Ecto neural progenitor cell (in vitro differentiated cells): ENCODE measurements at places on chromosomes 5 and 9.

GRCh38 chr5:2095011-2095410, 212.3 kb upstream of the IRX4 start:
- DNase-seq: no peak

- no peak for DNase-seq
These were observed 33.5 kb downstream of the TMEM245 start for GRCh38 chr9:109086221-109086620.

- DNase-seq: peak; percentile 30
These were observed 3.2 kb upstream of the SMIM32 start for GRCh38 chr5:136195971-136196820.

DNA sequence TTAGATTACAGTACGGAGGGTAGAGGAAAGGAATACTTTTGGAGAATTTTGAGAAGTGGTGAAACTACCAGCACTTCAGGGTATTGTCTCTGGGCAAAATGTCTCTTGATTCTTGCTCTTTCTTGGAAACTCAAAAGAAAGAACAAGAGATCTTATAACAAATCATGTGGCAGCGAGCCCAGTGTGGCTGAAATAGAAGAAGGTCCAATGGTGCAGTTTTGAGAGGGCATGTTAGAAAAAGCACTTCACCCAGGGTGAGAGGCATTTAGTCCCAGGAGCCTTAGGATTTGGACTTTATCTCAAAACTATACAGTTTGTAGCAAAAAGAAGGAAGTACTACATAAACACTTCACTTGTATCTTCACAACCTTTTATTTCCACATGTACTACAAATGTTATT, 39.4 kb downstream of the NNT start:
- no peak for DNase-seq

DNA sequence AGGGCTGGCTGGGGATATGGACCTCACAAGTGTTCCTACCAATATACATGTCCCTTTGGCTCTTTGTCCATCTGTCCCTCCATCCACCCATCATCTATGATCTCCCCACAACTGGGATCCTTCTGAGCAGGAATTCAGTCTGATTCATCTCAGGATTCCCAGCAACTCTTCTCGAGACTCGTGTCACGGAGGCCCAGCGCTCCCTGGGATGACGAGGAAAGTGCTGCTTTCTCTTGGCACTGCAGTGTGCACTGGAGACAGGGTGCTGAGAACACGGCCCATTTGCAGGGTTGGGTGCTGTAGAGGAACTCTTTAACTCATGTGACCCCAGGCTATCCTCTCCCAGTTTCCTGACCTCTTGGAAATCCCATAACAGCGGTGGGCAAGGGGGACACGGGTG, 72.9 kb downstream of the ANGPTL2 start:
- no peak for DNase-seq

GRCh38 chr5:138021771-138022170, 11.1 kb downstream of the FAM13B start:
- no peak for DNase-seq

GRCh38 chr9:6714176-6714575, 43.6 kb upstream of the KDM4C start:
- no peak for DNase-seq

DNA sequence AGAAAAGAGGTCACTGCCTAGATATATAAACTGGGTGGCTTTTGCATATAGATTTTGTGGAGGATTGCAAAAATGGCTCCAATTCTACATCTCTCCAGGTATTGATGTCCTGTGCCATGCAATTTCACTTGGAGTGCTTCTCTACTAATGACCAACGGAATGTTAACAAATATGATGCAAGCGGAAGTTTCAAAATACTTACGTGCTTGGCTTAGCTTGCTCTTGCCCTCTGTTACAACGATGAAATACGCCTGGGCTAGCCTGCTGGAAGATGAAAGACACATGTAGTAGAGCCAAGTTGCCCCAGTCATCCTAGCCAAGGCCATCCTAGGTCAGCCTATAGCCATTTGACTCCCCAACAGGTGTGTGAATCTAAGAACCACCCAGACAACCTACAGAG, 3.6 kb upstream of the POC5 start:
- DNase-seq: no peak

GRCh38 chr5:143402017-143402552, 1.4 kb downstream of the NR3C1 start:
- no peak for DNase-seq

DNA sequence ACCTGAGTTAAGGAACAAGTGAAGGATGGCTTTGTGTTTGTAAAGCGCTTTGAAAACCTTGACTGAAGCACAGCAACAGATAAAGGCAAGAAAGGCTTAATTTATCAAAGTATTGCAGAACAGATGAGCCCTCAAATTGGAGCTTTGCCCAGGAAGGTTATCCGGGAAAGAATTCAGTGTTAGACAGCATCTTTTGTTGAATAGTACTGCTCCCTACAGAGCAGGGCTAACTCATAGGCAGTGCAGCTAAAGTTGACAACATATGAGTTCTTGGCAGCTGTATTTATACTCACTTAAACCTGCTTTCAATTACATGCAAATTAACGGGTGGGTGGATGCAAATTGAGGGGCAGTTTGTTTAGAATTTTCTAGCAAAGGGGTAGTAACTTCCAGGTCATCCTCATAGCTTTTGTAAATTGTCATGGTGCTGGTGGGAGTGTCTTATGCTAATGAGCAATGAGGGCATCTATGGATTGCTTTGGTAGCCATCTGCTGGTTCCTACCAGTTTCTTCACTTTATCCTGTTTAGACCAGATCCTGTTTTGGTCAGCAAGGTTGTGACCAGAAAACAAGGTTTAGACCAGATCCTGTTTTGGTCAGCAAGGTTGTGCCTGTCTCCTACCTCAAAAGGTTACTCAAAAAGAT, 105.8 kb downstream of the GDA start:
- DNase-seq: no peak

- no peak for DNase-seq
These were observed 76.7 kb upstream of the SPOCK1 start for GRCh38 chr5:137575847-137576246.

DNA sequence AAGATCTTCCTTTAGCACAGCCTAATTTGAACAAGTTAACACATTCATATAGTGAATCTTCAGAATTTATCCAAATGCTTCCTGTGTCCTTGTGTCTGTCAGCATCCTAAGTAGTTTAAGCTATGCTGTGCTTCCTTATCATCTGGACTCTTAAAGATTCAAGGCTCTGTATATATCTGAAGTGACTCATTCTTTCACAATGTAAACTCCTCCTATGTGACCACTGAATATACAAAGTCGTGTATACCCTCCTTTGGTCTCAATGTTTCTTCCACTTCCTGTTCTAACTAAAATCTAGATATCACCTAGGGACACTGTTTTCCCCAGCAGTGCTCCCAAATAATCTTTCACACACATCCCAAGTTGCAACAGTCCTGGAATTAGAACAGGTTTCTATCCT, 935.7 kb upstream of the NUDT12 start:
- DNase-seq: no peak

GRCh38 chr9:82331079-82331478, 342.5 kb downstream of the SPATA31D1 start:
- no peak for DNase-seq

DNA sequence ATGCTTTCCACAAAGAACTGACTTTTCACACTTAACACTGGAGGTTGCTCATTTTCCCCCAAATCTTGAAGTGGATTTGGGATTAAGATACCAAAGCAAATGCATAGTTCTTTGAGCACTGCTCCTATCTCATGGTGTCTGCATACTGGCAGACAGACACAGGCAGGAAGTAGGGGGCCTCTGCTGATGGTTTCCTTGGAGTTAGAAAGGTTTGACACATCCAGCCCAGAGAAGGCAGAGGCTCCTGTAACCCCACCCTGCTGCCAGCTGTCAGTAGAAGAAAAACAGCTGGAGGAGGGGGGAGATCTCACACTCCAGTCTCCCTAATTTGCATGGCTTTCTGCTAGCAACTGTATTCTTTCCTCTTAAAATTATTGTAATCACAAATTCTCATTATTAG, 44.1 kb downstream of the APTX start:
- no peak for DNase-seq

- no peak for DNase-seq
These were observed 388.3 kb downstream of the ANXA1 start for GRCh38 chr9:73539881-73540390.
